ENCODE measurements at places on chromosomes 3 and 15.

GRCh38 chr15:73897441-73898261, 24.3 kb downstream of the TBC1D21 start:
- peak; percentile 88 for DNase-seq

- DNase-seq, result no peak
Observed at GRCh38 chr15:28058082-28058481, 41.0 kb downstream of the OCA2 start.

GRCh38 chr3:105523501-105523900, 156.8 kb downstream of the ALCAM start:
- DNase-seq, result no peak

DNA sequence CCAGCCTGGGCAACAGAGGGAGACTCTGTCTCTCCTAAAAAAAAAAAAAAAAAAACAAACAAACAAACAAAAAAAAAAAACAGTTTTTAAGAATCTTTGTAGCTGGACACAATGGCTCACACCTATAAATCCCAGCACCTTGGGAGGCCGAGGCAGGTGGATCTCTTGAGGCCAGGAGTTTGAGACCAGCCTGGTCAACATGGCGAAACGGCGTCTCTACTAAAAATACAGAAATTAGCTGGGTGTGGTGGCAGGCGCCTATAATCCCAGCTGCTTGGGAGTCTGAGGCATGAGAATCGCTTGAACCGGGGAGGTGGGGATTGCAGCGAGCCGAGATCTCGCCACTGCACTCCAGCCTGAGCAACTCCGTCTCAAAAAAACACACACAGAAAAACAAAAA, 53.1 kb downstream of the KLHL25 start:
- DNase-seq, result no peak

DNA sequence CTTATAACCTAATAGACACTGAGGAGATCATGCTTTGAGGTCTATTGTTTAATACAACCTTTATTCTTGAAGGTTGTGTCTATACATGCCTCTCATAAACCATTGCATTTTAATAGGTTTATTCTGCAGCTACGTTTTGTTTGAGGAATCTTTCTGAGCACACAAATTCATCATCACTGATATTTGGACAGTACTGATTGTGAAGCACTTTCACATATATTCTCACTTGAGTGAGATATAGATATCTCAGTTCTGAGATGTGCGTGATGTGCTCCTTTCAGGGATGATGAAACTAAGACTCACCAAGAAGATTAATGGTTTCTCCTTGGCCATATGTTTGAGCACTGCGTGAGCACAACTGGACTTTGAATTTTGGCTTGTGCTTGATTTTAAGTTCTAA, 374.4 kb downstream of the LPP start:
- DNase-seq, result no peak

- DNase-seq, result no peak
Observed at GRCh38 chr15:60656041-60656440, 177.1 kb upstream of the ICE2 start.

GRCh38 chr15:41866263-41866703, 27.6 kb downstream of the SPTBN5 start:
- no peak for DNase-seq

DNA sequence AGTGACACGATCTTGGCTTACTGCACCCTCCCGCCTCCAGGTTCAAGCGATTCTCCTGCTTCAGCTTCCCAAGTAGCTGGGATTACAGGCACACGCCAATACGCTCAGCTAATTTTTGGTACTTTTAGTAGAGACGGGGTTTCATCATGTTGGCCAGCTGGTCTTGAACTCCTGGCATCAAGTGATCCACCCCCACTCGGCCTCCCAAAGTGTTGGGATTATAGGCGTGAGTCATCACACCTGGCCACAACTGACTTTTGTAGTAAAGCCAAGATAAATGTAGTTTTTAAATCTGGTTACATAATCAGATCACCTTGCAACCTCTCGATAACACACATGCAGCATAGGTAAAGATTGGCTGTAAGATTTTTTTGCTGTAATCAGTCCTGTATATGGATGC, 657.5 kb upstream of the DPPA4 start:
- no peak for DNase-seq

- DNase-seq, result no peak
Observed at GRCh38 chr3:116852803-116853202, 143.2 kb downstream of the TUSC7 start.

- no peak for DNase-seq
Observed at GRCh38 chr15:96583671-96584070, 253.2 kb downstream of the NR2F2 start.

GRCh38 chr15:64746921-64747320, 28.5 kb downstream of the RBPMS2 start:
- no peak for DNase-seq

GRCh38 chr15:83208367-83208661, 691 bp upstream of the HDGFL3 start:
- no peak for DNase-seq

DNA sequence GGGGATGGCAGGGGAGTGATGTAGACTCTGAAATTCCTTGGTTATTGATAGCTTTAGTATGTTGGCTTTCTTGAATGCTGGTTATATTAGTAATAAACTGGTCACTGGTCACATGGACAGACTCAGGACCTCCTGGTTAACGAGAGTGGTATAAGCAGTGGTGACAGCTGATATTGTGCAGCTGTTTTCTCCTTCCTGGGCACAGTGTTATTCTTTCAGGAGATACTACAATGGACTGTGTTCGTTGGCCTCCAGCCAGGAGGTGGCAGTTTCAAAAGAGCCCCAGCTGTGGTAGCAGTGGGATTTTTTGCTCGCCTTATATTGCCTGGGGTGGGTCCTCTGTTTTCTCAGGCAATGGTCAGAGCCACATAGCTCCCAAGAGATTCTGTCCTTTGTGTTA, 181.6 kb upstream of the RBMS3 start:
- no peak for DNase-seq

GRCh38 chr15:92578096-92578835, 77.3 kb downstream of the FAM174B start:
- no peak for DNase-seq

GRCh38 chr3:42500091-42500490, 2.4 kb upstream of the VIPR1 start:
- DNase-seq, result no peak

DNA sequence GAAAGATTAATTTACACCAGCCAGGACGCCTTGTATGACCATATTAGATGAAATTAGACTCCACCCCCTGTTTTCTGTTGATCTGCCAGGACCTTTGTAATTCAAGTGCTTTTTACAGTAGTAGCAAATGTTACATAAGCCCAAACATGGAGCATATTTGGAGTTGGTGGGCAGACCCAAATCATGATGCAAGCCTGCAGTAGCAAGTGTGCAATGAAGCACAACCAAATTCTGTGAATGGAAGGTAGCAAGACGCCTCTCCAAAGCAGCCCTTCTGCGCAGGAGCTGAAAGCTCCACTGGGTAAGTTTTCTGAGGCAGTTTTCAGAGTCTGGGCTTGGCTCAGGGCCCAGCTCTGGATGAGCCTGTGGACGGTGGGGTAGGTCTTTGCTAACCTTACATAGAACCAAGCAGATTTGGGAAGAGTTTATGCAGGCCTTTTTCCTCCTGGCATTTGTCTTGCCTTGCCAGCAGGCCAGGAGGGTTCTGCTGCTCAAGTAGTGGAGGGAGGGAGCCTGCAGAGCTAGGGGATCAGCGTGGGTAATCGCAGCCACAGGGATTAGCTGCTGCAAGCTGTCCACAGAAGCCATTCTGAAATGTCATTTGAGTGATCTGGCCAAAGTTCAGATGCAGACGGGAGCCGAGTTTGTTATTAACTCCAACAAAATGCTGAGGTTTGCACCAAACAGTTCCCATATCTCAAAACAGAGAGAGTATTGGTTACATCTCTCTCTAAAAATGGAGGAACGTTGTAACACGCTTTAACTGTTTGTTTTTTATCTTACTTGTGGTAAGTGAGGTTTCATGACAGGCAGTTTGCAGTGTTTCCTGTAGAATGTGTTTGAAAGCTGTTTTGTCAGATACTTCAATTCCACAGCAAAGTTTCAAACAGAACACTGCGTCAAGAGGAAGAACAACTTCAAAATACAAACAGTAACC, 55.4 kb downstream of the PSMD6 start:
- DNase-seq, result peak; percentile 44

GRCh38 chr3:33717866-33718594, at the start of gene CLASP2:
Gene CLASP2, minus strand, starts transcription at chr3:33718254. Its CDS starts 252 bp downstream, at chr3:33718002.
- peak; percentile 58 for DNase-seq

GRCh38 chr15:52751522-52751921, 38.6 kb downstream of the ONECUT1 start:
- no peak for DNase-seq

- DNase-seq, result no peak
Observed at GRCh38 chr15:60005352-60006202, 1.5 kb downstream of the FOXB1 start.

DNA sequence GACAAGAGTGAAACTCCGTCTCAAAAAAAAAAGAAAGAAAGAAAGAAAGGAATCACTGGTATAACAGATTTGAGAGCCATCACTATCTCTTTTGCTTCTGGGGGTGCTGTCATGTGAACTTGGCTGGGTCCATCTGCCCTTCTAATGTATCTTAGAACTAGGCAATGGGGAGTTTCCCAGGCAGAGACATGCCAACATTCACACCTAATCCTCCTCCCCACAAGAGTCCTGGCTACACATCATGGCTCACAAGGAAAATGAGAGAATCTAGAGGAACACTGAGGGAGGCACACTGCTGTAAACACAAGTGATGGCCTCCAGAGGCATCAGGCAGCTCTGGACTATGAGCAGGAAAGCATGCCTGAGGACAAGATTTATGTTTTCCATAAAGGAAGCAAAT, 67.8 kb upstream of the PPP2R3A start:
- DNase-seq, result peak; percentile 39

DNA sequence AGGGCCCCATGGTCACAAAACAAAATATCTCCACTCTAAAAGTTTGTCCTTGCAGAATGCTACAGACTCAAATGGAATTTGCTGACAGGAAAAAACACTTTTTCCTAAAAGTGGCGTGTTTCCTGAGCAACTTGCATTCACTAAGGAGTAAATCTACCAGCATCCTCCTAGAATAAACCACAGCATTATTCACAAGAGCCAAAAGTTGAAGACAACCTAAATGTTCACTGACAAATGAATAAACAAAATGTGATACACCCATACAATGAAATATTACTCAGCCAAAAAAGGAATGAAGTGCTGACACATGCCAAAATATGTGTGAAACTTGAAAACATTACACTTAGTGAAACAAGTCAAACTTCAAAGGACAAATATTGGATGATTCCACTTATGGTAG, 28.9 kb downstream of the ITGB5 start:
- no peak for DNase-seq

DNA sequence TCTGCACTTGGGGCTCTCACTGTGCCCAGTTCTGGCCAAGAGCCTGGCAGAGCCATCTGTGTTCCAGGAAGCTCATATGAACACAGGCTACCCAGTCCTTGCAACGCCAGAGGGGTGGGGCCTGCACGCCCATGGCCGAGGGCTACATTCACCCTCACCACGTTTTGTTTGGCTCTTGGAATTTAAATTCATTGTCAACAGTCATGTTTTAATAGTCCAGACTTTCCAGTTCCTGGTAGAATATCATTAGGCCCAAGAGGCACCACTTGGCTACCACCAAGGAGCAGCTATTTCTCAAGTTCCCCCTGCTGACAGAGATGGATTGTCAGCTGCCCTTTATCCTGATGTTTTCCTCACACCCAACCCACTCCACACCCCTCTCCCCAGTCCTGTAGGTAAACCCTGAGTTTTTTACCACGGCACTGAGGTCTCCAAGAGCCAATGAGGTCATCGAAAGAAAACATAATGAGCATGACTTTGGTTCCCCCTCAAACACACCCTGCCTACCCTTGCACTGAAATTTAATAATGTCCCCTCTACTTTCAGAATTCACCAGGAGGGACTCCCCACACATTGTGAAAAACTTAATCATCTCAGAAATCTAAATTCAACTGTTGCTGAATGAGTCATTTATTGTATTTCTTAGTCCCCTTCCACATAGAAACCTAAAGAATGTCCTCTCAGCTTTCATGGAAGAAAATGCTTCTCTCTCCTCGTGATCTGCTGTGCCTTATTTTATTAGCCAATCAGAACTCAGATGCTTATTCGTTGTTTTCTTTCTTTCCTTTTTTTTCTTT, 125.1 kb downstream of the SHQ1 start:
- peak; percentile 44 for DNase-seq

- DNase-seq, result no peak
Observed at GRCh38 chr15:47964229-47964628, 156.6 kb upstream of the SLC24A5 start.

DNA sequence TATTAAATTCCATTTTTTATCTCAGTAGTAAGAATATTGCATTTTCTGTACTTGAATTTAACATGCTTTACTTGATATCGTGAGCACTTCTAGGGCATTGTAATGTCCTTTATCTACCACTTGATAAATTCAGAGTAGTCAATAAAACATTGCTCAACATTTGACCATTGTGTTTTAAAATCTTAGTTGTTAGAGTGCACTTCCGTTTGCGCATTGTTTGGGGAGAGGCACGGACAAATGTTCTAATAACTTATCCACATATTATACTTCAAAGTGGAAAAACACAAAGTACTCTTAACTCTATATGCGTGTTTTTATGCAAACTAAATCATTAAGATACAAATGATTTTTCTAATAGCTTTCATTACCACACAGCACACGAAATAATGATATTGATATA, 419 bp downstream of the FAM227B start:
- DNase-seq, result no peak

DNA sequence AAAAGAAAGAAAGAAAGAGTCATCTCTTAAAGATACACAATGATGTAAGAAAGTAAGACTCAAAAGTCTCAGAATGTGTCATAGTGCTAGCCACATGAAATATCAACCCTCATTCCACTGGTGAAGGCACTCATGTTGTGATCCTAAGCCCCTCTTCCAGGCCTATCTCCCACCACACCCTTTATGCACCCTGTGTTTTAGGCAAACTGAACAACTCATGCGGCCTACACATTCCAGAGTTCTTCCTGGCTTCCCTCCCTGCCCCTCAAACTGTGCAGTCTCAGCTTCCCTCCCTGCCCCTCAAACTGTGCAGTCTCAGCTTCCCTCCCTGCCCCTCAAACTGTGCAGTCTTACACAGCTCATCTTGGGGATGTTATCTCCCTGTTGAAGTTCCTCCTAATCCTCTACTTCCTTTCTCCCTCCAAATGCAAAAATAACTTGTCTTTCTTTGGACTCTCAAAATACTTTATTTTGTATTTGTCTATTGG, 69.0 kb upstream of the FNDC3B start:
- no peak for DNase-seq

DNA sequence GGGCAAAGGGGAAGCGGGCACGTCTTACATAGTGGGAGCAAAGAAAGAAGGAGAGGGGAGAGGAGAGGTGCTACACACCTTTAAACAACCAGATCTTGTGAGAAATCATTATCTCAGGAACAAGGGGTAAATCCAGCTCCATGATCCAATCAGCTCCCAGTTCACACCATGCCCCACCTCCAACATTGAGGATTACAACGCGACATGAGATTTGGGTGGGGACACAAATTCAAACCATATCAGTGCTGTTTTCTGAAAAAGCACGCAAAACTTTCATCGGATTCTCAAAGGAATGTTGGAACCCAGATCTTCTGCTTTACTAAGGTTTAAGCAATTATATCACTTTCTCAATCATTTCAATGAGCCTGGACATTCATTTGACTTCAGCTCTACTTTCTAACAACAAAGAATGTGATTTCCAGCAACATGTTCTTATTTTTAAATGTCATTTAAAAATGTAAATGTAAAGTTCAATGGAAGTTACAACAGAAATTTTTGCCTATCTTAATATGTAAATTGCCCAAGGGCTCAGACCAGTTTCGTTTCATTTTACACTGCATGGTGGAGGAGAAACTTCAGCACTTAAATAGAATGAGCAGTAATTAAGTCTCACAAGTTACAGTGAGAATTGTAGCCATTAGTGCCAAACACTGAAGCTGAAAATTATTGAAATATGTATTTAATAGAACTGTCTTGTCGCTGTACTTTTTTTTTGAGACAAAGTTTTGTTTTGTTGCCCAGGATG, 8.4 kb upstream of the CCDC54 start:
- no peak for DNase-seq
